ENCODE measurements at places on chromosomes 12 and 14. TPM values are rescaled to one million over a fixed set of nuclear protein-coding genes. Genes with fewer than 3 reads are reported as not detected.

Gene CLEC4D
- 0.31 TPM for total RNA-seq

Gene HHIPL1
- 3.1 TPM for total RNA-seq

Gene RTL1
- total RNA-seq, result 46.9 TPM

Gene PPP1R1A
- 10.8 TPM for total RNA-seq

Gene TNFRSF1A
- total RNA-seq, result 81.2 TPM

Gene CCDC196
- total RNA-seq, result not detected

Gene NTF3
- total RNA-seq, result 1.6 TPM

Gene IGF1
- 72.9 TPM for total RNA-seq
